ENCODE measurements at places on chromosomes 6 and 20.

DNA sequence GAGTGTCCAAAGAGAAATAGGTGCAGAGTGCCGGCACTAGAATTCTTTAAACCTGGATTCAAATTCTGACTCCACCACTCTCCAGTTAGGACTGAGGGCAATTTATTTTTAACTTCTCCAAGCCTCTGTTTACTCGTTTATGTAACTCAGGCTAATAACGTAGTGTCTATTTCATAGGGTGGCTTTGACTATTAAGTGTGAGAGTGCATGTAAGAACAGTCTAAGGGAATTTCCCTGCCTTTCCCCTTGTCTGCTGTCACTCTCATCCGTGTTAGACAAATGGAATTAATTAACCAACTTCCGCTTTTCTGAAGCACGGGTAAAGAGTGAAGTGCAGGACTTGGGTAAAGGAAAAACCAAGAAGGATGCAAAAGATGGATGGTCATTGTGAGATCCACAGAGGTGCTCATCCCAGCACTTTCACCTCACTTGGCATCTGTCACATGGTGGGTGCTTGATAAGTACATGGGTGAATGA lies 4.1 kb upstream of the ZKSCAN8 start:
- DNase-seq = no peak

- no peak for DNase-seq
Measured at GRCh38 chr6:95804847-95805541, 210.8 kb upstream of the FUT9 start.

DNA sequence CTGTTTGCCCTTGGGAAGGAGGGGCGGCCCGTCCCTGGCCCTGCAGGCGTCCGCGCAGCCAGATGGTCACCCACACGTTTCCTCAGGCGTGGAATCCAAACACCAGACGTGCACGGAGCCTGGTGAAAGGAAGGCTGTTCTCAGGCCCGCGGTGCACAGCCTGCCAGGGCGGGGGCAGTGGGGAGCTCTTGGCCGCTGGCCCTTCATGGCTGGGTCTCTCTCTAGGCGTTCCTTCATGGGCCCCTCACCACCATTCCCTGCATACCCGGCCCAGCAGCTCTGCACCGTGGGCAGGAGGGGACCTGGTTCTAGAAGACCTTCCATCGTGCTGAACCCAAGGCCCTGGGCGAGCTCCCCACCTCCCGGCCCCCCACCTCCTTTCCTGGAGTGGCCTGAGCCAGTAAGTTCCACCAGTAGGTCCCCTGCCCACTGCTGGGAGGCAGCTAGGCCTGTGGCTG lies 30.4 kb upstream of the SMOC2 start:
- DNase-seq = no peak

- peak; percentile 79 for DNase-seq
Measured at GRCh38 chr20:9407805-9408421, 106.5 kb upstream of the LAMP5 start.

- no peak for DNase-seq
Measured at GRCh38 chr20:25285091-25285647, 37.3 kb downstream of the PYGB start.

- no peak for DNase-seq
Measured at GRCh38 chr6:159125951-159126352, 43.2 kb upstream of the FNDC1 start.

DNA sequence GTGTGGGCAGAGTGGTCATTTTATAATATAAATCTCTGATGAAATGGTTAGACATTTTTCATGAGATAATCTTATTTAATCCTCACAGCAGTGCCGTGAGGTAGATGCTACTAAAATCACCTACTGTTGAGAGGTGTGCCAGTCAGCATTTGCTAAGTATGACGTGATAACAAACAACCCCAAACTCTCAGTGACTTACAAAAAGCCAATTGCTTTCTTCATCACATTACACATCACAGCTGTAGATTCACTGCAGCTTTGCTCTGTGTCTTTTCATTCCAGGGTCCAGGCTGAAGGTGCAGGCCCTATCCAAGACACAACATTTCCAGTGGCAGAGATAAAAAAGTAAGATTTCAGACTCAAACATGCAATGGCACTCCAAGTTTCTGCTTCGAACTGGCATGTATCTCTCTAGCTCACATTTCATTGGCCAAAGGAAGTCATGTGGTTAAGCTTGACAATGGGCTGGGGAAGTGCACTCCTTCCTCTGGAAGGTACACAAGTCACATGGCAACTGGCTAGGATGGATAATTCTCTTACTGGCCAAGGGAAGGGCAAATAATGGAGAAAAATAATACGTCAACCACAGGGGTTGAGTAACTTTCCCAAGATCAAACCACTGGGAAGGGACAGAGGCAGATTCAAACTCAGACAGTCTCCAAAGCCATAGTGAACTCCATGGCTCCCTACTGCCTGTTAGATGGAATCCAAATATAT lies 69.5 kb upstream of the EPB41L1 start:
- DNase-seq = no peak

All from endothelial cell of umbilical vein (primary cell).